ENCODE measurements at places on chromosomes 11 and 22. TPM values are rescaled to one million over a fixed set of nuclear protein-coding genes. Genes with fewer than 3 reads are reported as not detected.

GRCh38 chr22:19048531-19048930 is 73.7 kb downstream of the DGCR2 start:
- H3K4me3 ChIP-seq: no peak overlapping the region
- peak; percentile 28 for DNase-seq
- peaks cover 97% of the 10 kb centered on the region for H3K36me3 ChIP-seq

DNA sequence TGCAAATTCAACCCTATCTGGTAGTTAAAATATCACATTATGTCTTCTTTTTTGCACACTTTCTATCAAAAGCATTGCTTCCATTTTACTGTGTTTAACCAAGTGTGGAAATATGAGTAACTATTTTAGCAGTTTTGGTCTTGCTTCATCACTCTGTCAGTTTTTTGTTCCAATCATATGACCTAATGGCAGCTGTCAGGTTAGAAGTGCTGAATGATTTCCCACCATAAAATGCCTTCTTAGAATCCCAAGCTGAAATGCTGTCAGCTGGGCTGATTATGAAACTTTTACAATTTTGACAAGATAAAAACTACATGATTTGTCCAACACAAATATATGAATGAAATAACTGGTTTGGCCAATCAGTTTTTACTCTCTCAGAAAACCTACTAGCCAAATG is 1654.6 kb upstream of the RAG2 start:
- no peak overlapping the region for H3K27ac ChIP-seq
- H3K4me3 ChIP-seq: no peak overlapping the region
- no peaks in the 10 kb centered on the region for H3K36me3 ChIP-seq
- H3K4me1 ChIP-seq: no peaks in the 10 kb centered on the region

- no peak within 1 kb of the TSS for H3K27ac ChIP-seq
- peaks cover 10% of the 10 kb centered on the region for H3K4me1 ChIP-seq
- peaks cover 11% of the 10 kb centered on the region for H3K27me3 ChIP-seq
- H3K36me3 ChIP-seq: no peaks in the 10 kb centered on the region
- peak; percentile 91 for DNase-seq
Measured at GRCh38 chr11:61679893-61680621, at the start of gene DAGLA. TSS of gene DAGLA (plus strand) at chr11:61680391. CDS start at chr11:61720156, 39,765 bp downstream.

- H3K4me1 ChIP-seq: no peaks in the 10 kb centered on the region
- H3K4me3 ChIP-seq: no peak overlapping the region
- no peak for DNase-seq
- H3K27ac ChIP-seq: no peak overlapping the region
- no peaks in the 10 kb centered on the region for H3K27me3 ChIP-seq
- H3K36me3 ChIP-seq: no peaks in the 10 kb centered on the region
Measured at GRCh38 chr11:92941676-92942571, 27.5 kb upstream of the MTNR1B start.

DNA sequence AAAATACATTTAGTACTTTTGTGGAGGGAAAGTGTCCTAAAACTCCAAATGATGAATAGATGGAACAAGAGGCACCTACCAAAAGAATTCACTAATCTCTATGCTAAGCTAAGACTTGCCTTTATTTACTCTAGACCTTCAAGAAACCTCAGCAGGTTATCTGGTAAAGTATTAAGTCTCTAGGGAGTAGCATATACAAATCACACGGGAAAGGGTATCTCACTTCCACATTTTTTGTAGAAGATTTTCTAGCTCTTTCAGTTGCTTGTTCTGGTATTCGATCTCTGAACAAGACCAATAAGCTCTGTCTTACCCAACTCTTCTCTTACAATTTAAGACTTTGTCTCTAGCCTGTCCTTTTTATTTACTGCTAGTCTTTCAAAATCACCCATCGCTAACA is 18.1 kb upstream of the CADM1 start:
- no peaks in the 10 kb centered on the region for H3K4me1 ChIP-seq
- no peak overlapping the region for H3K4me3 ChIP-seq
- H3K27ac ChIP-seq: no peak overlapping the region
- H3K36me3 ChIP-seq: no peaks in the 10 kb centered on the region

DNA sequence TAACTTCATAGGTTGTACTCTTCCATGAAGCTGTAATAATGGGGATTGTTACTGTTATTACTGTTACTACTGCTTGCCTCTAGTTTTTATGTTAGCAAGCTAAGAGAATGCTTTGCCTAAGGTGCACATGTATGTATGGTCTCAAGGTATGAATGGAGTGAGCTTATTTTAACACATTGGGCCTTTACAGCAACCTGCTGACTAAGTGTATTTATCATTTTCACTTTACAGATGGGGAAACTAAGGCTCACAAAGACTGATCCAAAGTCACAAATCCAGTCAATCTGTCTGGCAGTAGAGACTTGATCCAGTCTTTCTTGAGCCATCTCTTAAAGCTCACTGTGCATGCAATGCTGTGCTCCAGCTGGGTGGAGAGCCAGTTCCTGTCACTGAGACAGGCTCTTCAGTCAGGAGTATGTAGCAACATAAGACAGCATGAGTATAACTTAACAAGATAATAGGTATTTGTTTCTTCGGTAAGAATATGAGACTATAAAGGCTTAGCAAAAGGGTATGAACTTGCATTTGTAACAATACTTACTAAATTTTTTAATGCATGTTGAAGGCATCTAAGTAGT is 66.5 kb downstream of the PPP2R1B start:
- H3K27me3 ChIP-seq: no peaks in the 10 kb centered on the region
- DNase-seq: no peak
- H3K4me3 ChIP-seq: no peak overlapping the region
- peaks cover 33% of the 10 kb centered on the region for H3K36me3 ChIP-seq

GRCh38 chr22:22925805-22926369 is 38.3 kb downstream of the IGLL5 start:
- DNase-seq: no peak
- no peak overlapping the region for H3K27ac ChIP-seq
- H3K4me3 ChIP-seq: no peak overlapping the region
- H3K4me1 ChIP-seq: peaks cover 7% of the 10 kb centered on the region

CARD18 gene
- total RNA-seq: not detected

GRCh38 chr11:2837096-2837601 is 48.4 kb downstream of the CDKN1C start:
- DNase-seq: peak; percentile 82
- no peaks in the 10 kb centered on the region for H3K36me3 ChIP-seq
- peaks cover 5% of the 10 kb centered on the region for H3K4me1 ChIP-seq
- H3K4me3 ChIP-seq: no peak overlapping the region

CARD10 gene
- total RNA-seq: 17.0 TPM

- H3K27ac ChIP-seq: peak overlapping the region; percentile 89
- peak overlapping the region; percentile 98 for H3K4me3 ChIP-seq
- H3K36me3 ChIP-seq: peaks cover 22% of the 10 kb centered on the region
- peaks cover 26% of the 10 kb centered on the region for H3K4me1 ChIP-seq
- H3K27me3 ChIP-seq: no peaks in the 10 kb centered on the region
Measured at GRCh38 chr11:65317025-65317786, 2.5 kb downstream of the CDC42EP2 start.

DNA sequence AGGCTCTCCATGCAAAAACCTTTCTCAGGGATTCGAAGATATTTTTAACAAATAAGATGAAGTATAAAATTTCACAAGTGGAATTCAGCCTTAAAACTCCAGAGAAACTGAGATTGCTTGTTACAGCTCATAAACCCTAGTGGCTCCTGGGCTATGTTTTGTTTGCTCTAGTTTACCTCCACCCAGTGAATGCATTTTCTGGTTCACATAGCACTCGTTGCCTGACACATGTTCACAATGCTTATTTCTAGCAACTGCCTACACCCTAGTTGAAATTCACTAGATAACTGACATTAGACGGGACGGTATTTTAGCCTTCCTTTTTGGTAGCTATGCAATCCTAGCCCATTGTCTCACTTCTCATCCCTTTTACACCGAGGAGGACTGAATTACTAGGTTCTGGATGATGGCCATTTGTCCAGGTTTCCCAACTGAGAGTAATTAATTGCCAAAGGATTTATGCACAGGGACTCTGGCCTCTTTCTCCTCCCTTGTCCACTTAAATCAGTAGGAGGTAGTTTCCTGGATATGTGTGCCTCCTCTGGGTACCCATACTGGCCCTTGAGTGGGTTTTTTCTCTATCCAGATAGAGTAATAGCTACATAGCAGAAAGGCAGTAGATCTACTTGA is 951.6 kb downstream of the DLG2 start:
- no peak overlapping the region for H3K27ac ChIP-seq
- DNase-seq: no peak
- H3K36me3 ChIP-seq: no peaks in the 10 kb centered on the region
- H3K4me1 ChIP-seq: no peaks in the 10 kb centered on the region
- no peaks in the 10 kb centered on the region for H3K27me3 ChIP-seq

DNA sequence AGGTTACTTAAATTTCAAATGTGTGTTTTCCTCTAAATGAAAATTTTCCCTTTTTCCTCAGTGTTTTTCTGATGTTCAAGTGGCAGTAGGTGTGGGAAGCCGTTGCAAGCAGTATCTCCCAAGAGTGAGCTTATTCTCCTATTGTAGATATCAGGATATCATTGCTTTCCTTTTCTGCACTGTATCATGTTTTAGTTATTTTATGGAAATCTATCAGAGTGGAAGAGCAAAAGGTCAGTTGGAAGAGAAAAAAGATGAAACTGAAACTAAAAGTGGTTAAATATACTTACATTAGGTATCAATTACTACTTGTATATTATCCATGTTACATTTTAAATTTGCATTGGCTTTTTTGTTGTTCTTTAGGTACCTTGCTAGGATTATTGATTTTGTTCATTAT is 57.0 kb downstream of the PDE3B start:
- no peaks in the 10 kb centered on the region for H3K27me3 ChIP-seq
- H3K4me3 ChIP-seq: no peak overlapping the region
- H3K27ac ChIP-seq: no peak overlapping the region
- H3K36me3 ChIP-seq: no peaks in the 10 kb centered on the region
- no peak for DNase-seq
- H3K4me1 ChIP-seq: no peaks in the 10 kb centered on the region

SMTNL1 gene
- not detected for total RNA-seq

DNA sequence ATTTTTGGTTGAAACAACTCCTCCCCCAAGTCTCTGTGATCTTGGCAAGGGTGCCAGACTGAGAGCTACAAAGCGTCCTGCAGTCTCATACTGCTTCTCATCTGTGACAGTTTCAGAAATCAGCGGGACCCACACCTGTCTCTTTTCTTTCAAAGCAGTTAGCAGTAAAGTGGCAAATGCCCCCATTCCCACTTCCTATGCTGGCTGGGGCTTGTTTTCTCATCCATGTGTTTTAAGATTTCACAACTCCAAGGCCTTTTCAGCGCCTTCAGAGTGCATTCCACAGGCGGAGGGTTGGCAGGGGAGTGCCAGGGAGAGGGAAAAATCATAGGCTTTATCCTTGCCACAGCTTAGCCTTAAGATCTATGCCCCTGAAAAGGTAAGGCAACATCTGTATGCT is 493.5 kb downstream of the OPCML start:
- DNase-seq: no peak
- H3K4me1 ChIP-seq: no peaks in the 10 kb centered on the region
- H3K36me3 ChIP-seq: no peaks in the 10 kb centered on the region

- H3K4me3 ChIP-seq: no peak overlapping the region
- no peaks in the 10 kb centered on the region for H3K27me3 ChIP-seq
- DNase-seq: no peak
- H3K27ac ChIP-seq: no peak overlapping the region
- H3K36me3 ChIP-seq: no peaks in the 10 kb centered on the region
Measured at GRCh38 chr11:91927448-91927847, 297.2 kb upstream of the FAT3 start.

- no peaks in the 10 kb centered on the region for H3K36me3 ChIP-seq
- no peak overlapping the region for H3K27ac ChIP-seq
- H3K27me3 ChIP-seq: no peaks in the 10 kb centered on the region
- H3K4me3 ChIP-seq: no peak overlapping the region
- no peaks in the 10 kb centered on the region for H3K4me1 ChIP-seq
Measured at GRCh38 chr11:94909371-94909820, 64.0 kb downstream of the CWC15 start.

MED15 gene
- 96.9 TPM for total RNA-seq

Data from upper lobe of right lung (tissue), 1 donor.